ENCODE measurements at places on chromosomes 12 and 14. TPM values are rescaled to one million over a fixed set of nuclear protein-coding genes. Genes with fewer than 3 reads are reported as not detected.

TRPV4 gene
- total RNA-seq: 3.6 TPM

HOXC12 gene
- not detected for total RNA-seq

HOTAIR gene
- total RNA-seq: not detected

OR4E2 gene
- total RNA-seq: not detected

CLEC2D gene
- total RNA-seq: 1.4 TPM

USP44 gene
- 0.21 TPM for total RNA-seq

SERPINA12 gene
- not detected for total RNA-seq

NKX2-8 gene
- total RNA-seq: under 0.01 TPM

All from nasal cavity respiratory epithelium epithelial cell of viscerocranial mucosa (primary cell).